Mesothelial cell of epicardium (in vitro differentiated cells): ENCODE measurements at places on chromosomes 13 and 19.

DNA sequence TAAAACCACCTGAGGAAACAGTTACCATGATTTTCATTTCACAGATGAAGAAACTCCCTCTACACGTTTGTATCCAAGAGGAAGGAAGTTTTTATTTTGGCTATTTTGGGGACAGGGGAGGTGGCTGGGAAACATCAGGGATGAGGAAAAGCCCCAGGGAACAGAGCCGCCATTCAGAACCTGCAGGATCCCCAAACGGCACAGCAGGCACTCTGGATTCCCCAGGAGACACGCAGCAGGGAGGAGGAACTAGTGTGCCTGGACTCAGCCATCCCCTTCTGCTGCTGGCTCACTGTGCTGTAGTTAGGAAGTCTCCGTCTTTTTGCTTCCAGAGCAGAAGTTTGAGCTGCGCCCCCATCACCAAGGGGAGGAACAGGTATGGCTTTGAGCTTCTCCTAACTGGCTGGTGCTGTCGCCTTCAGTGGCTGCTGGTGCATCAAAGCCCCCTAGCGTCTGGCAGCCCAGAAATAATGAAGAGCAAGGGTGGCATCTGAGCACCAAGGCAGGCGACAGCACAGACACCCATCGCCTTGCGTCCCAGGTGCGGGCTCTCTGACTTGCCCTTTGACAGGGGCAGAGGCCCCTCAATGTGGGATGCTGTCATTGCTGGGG, 4.2 kb downstream of the NAPA start:
- DNase-seq: no peak

DNA sequence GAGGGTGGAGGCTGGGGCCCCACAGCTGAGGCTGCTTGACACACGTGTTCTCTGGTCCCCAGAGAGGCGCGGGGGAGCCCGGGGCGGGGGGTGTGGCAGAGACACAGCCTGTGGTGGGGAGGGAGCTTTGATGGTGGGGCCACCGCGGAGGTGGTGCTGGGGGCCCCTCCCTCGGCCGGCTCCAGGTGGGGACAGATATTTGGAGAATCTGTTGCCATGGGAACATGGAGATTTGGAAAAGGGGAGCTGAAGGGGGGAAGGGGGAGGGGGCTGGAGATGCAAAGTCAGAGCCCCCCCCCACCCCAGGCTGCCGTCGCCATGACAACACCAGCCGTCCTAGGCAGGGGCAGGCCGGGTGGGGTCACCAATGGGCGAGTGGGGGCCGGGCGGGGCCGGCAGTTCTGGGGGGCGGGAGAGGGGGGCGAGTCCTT, 1.2 kb downstream of the PRKCG start:
- DNase-seq: no peak

GRCh38 chr19:3404324-3405260, 38.2 kb downstream of the NFIC start:
- DNase-seq: no peak

DNA sequence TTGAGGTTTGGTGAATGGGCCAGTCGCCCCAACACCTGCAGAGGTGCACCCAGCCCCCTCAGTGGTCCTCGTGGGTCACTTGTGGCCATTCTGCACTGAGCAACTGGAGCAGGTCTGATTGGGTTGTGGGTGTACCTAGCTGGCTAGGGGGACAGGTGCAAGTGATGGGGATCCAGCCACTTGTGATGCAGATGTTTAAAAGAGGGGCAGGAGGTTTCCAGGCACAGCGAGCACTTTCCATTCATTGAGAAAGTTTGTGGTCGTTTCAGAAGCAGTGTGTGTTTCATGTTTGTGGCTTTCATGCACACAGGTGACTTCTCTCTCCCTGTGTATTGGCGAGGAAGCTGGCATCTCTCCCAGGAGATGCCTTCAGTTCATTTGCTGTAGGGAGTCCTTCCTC, 34.7 kb downstream of the TSSK6 start:
- no peak for DNase-seq

GRCh38 chr13:80630685-80631121, 289.8 kb upstream of the SPRY2 start:
- DNase-seq: no peak

GRCh38 chr13:103883164-103883563, 816.9 kb upstream of the SLC10A2 start:
- DNase-seq: peak; percentile 64

GRCh38 chr19:34482380-34483250, 1.1 kb downstream of the WTIP start:
- DNase-seq: no peak

DNA sequence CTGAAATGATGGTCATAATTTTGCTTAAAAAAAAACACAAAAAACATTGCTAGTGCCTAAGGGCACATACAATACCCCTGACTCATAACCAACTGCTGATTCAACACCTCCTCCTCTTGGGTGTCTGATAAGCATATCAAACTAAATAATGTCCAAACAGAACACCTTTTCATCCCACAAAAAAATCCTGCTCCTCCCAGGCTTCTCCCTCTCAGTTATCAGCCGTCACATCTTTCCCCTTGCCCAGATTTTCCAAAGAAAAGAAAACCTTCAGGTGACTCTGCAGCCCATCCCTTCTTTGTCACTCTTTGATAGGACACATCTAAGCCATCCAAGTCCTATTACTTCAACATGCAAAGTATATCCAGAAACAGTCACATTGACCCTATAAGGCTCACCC, 46.9 kb downstream of the ABCC4 start:
- no peak for DNase-seq

DNA sequence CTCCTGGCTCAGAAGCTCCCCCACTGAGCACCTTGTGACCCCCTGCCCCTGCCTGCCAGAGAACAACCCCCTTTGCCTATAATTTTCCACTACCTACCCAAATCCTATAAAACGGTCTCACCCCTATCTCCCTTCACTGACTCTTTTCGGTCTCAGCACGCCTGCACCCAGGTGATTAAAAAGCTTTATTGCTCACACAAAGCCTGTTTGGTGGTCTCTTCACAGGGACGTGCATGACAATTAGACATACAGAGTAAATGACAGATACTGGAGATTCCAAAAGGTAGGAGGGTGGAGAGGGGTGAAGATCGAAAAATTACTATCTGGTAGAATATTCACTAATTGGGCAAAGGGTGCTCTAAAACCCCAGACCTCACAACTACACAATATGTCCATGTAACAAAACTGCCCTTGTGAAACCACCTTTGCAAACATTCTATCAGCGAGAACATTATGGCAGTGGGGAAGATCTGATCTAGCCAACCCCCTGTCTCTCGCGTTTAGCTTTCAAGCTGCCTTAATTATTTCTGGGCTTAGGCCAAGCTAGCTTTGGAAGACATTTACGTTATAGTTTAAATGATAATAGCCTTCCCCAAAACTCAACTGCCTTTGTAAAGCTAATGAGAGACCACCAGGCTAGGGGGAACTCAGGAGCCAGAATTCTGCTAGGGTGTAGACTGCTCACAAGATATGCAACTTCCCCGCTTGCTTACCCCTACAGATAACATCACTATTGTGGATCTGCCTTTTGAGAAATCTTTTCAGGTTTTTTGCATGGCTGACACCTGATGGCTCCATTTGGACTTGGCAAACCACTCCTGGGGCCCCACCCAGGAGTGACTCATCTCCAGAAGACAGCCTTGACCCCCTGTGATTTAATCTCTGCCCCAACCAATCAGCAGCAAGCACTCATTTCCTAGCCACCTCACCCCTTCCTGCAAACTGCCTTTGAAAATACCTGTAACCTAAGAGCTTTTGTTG, 1534.0 kb upstream of the SPRY2 start:
- DNase-seq: no peak

- no peak for DNase-seq
Observed at GRCh38 chr13:101474419-101474957, 22.0 kb downstream of the ITGBL1 start.

DNA sequence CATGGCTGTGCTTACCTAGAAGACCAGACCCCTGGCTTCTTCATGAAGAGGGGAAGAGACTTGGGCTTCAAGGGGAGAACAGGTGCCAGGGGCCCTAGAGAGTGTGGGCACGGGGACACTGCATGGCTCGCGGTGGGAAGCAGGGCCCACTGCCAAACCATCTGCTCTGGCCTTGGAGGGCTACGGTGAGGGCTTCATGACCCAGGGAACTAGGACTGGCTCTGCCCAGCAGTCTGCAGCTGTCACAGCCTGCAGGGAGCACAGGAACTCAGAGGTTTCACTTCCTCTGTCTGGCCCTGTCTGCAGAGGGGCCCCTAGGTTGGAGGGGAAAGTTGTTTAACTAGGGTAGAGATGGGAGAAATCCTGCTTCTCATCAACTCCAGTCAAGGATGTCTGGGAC, 4.3 kb downstream of the ERCC1 start:
- no peak for DNase-seq

DNA sequence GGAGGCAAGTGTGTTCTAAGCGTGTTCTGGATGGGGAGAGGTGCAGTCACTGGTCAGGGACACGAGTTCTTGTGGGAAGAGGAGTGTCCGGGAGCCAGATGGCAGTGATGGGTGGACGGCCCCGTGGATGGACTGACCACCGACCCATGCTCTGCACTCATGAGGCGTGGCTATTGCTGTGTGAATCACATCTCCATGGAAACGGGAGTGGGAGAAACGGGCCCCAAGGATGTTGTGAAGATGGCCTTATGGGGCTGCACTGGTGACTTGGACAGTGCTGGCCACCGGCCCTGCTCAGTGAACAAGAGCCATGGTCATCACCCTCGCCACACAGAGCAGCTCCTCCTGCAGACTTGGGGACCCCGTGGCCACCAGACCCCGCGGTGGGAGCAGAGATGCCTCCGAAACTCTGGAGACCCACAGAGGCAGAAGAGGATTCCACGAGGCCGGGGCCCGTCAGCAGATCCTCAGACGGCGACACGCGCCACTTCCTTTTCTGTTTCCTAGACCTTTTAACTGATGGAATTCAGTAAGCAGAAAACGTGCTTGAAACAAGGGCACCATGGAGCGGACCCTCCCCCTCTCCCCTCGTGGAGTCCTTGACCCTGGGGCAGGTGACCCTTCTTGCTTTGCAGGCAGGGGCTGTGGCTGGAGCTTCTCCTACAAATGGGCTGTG, 47.5 kb downstream of the GAS6 start:
- DNase-seq: no peak

DNA sequence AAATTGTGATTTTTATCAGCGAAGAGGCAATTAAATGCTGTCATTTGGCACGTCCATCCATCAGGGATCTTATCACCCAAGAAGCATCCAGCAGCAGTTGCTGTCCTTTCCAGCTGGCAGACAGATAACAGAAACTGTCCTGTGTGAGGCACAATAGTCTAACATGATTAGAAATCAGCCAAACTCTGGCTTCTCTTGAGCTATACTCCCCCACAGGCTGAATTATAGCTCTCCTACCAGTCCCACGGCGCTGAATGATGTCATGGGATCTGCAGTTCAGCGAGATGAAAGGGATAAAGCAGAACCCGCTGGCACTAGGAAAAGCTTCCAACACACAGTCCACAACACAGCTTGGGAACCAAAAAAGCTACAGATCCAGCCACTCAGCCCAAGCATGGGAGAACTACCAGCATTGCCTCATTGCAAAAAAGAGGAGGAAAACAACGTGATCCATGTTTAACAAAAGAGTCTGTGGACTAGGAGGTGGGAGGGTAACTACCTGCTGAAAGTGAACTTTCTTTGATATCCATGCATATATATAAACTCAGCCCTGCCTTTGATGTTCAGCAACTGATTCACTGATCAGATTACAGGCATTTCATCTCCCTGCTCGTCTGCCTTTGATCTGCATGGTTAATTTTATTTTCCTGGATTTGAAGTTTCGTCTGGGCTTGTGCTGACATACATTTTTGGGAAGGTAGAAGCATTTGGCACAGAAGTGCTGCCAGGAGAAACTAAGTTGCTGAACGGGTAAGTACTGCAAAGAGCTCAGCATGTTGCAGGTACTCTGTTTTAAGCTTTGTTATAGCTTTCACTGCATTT, at the start of gene TNFRSF19:
Gene TNFRSF19 (plus strand): TSS at position 314 of the 822 bp plus-strand sequence. CDS start 19,772 bp downstream, outside the sequence.
- peak; percentile 43 for DNase-seq

- DNase-seq: no peak
Observed at GRCh38 chr13:51339952-51340732, 651 bp downstream of the SERPINE3 start.

GRCh38 chr19:16403151-16403977, 68.4 kb downstream of the EPS15L1 start:
- DNase-seq: no peak

DNA sequence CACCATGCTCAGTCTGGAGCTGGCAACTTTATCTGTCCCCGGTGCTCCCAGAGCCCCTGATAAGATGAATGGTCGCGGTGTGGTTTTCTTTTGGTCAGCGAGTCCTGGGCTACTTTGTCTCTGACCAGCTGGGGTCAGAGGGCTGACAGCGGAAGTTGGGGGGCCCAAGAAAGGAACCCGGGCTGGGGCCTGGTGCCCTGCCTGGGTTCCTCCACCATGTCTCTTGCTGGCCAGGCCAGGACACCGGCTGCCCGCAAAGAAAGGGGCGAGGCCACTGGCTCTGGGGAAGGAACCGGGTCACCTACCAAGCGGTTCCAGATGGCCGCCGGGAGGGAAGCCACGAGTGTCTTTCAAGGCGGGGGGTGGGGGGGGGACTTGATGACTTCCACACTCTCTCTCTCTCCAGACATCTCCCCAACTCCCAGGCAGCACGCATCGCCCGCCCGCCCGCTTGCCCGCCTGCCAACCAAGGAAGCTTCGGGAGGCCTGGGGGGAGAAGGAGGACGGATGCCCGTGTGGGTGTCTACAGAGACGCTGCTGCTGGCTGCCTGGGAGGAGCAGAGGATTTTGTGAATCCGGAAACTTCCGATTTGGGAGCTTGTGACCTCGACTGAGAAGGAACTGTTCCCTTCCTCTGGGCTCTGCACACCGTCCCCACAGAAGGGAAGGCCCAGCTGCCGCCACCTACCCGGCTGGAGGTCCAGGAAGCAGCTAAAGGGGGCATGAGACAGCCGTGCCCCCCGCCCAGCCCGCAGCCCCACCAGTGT, 1.1 kb downstream of the PIP5K1C start:
- no peak for DNase-seq

- no peak for DNase-seq
Observed at GRCh38 chr13:113483081-113483480, 7.4 kb downstream of the DCUN1D2 start.

- DNase-seq: no peak
Observed at GRCh38 chr13:51638216-51638871, 54.1 kb downstream of the WDFY2 start.

- DNase-seq: no peak
Observed at GRCh38 chr13:38519229-38519911, 167.5 kb upstream of the FREM2 start.

DNA sequence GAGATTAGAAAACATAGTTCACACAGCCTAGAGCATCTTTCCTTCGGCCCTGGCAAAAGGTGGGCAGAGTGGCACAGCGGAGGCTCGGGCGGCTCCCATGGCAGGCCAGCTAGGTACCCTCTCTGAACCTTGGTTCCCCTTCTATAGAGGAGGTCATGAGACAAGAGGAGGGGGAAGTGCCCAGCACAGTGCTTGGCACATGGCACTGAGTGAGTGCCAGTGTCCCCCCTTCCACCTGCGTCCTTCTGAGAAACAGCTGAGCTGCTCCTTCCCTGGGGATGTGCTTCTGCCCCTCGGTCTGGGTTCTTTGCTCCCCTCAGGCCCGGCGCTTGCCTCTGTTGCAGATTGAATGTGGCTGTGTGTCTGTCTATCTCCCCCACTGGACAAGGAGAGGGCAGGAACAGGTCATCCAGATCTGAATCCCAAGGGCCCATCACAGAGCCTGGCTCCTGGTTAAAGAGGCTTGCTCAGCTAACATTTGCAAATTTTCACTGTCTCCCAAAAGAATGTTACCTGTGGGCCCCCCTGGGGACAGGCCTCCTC, 165.6 kb downstream of the USP12 start:
- no peak for DNase-seq

- no peak for DNase-seq
Observed at GRCh38 chr13:25971047-25971446, 80.8 kb downstream of the SHISA2 start.
